Stimulated activated CD4-positive, alpha-beta T cell treated with anti-CD3 and anti-CD28 coated beads, Interleukin-1b, Interleukin-23, amount 100 ng/mL, for 24 hours (primary cell): ENCODE measurements at places on chromosomes 11 and 22.
A peak's percentile ranks its signal among the peaks of the same experiment; 100 is the strongest.

DNA sequence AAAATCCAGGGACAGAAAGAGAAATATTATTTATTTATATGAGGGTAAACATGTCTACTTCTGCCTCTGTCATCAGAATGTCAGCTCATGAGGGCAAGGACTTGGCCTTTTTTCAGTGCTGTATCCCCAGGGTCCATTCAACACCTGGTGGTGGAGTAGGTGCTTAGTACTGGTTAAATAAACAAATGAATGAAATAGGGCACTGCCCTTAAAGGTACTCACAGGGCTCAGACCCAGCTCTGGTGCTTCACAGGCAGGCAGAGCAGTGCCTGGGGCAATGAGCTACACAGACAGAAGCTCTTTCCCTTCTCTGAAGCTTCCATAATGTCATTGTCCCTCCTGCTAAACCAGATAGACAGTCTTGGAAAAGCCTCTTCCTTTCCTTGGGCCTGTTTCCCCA, 30.9 kb downstream of the P4HA3 start:
- no peak for DNase-seq

- no peak for DNase-seq
These were observed 24.2 kb downstream of the NUP50 start for GRCh38 chr22:45187891-45188290.

DNA sequence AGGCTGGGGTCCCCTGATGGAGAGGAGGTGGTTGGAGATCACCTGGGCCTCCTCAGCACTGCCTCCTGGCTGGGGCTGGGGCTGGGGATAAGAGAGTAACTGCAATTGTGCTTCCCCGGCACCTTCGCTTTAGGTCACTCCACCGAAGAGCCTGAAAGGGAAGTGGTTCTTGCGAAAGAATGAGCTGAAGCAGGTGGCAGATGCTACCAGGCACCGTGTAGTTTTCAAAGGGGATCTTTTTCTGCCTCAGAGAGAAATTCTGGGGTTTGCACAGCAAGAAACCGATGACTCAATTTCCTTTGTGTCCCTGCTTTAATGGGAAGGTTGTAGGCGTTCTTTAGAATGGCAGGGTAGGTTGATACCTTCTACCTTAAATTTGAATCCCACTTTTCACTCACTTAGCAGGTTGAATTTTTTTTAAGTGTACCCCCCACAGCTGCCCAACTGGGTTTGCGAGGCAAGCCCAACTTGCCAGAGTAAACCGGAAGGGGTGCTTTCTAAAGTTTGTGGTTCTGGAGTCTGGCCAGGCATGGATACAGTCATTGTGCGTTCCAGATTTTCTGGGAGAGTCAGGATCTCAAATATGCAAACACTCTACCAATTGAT, 5.3 kb downstream of the CD44 start:
- DNase-seq = no peak

GRCh38 chr11:93219440-93219839, 21.6 kb upstream of the SLC36A4 start:
- no peak for DNase-seq

GRCh38 chr11:134557571-134558257, 145.7 kb upstream of the B3GAT1 start:
- DNase-seq = no peak

GRCh38 chr11:23202611-23203010, 342.3 kb upstream of the CCDC179 start:
- DNase-seq = no peak

- DNase-seq = peak; percentile 50
These were observed 579 bp upstream of the RASD2 start for GRCh38 chr22:35539910-35540594.

GRCh38 chr22:43109921-43110443, 568 bp upstream of the BIK start:
- DNase-seq = no peak

- DNase-seq = no peak
These were observed 356.4 kb downstream of the DYNC2H1 start for GRCh38 chr11:103465555-103466140.

DNA sequence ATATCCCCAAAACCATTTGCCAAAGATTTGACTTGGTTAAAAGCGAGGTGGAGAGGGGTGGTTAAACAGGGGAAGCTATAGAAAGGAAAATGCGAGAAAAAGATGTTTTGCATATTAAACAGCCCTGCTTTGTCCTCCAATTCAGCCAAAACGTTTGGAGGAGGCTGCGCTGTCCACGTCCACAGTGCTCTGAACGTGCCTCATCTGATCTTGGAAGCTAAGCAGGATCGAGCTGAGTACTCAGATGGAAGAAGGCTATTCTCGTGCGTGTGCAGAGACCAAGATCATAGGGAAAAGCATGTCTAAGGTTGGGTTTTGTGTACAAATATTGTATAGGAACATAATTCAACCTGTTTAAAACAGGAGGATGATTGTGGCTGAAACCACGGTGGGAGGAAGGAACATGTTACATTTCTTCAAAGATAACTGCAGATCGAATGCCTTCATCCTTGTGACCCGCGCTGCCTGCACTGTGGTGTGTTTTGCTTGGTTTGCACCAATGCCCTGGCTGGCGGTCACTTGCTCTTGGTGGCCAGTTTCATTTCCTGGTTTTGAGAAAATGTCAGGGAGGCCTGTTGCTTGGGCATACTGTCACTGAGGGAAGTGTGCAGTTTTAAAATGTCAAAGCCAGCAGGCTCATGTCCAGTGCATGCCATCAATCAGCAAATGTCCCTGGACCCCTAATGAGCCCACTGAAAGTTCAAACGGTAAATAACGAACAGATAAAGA, 40.4 kb downstream of the FLI1 start:
- DNase-seq = no peak

DNA sequence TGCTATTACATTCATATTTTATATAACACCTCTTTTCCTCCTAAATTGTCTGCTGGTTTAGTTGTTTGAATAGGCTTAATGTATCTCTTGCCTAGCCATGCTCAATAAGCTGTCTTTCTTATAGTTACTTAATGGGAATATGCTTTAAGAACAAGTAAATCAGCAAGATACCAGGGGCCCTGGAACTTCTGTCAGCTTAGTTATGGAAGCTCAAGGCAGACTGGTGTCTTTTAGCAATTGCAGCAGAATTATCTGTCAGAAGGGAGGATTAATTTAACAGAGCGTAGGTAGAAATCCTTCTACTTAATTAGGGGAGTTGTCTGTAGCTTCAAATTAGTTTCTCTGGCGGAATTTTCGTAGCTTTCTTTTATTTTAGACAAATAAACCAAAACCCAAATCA, 94.9 kb downstream of the C11orf91 start:
- no peak for DNase-seq

DNA sequence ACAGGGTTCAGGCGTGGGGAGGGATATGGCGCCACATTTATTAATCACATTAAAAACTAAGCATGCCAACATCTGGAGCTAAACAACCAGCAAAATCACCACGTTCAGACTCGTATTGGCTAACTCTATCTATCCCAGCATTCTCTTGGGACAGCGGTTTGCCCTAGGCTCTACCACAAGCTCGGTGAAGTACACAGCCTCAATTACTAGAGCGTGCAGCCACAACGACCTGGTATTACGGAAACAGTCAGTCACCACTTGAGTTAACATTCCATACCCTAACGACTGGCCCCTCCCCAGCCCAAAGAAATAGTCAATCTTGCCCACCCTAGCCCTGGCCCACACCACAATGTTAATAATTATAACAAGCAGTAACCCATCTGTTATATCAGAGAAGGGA, 32.1 kb downstream of the APOL5 start:
- DNase-seq = no peak
